A673 (cell line): ENCODE measurements at places on chromosomes 1 and 21. TPM values are rescaled to one million over a fixed set of nuclear protein-coding genes. Genes with fewer than 3 reads are reported as not detected.

GRCh38 chr21:20617130-20617529, 381.1 kb upstream of the NCAM2 start:
- DNase-seq, result no peak

- DNase-seq, result peak; percentile 17
These were observed 28.4 kb upstream of the AHCTF1 start for GRCh38 chr1:246959944-246960693.

DNA sequence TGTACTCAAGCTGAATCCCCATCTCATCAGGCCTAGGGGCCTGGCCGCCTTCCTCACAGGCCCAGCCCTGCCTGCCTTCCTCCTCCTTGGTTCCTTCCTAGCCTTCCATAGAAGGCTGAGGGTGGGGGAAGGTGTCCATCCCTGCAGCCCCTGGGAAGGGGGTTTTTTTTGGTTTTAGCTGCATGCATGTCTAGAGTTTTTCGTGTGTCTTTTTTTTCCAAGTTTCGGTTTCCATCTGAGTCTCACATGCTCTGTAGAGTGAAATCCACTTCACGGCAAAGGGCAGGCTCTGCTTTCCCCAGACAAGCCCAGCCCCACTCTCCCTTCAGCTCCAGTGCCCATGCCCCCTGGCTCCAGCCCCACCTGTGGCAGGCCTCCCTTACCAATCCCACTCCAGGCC, 32.1 kb downstream of the GRHL3 start:
- no peak for DNase-seq

GRCh38 chr1:117069220-117069844, 9.2 kb downstream of the TTF2 start:
- DNase-seq, result peak; percentile 22

DNA sequence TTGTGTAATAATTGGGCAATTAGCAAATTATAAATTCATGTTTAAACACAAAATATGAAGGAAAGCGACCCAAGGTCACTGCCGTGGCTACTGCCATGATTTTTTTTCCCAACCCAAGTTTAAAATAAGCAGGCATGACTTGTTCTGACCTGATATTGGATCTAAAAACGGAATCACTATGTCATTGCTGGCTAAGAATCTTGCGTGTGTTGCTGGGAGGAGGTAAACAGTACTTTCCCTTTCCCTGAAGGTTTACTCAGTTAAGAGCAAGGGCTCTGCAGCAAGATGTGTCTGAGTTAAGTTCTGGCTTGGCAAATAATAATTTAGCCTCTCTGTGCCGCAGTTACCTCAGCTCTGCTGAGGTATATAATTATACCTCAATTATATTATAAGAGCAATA, 125.7 kb upstream of the L1TD1 start:
- no peak for DNase-seq

GRCh38 chr1:46615088-46615487, 1.5 kb downstream of the MOB3C start:
- DNase-seq, result no peak

DNA sequence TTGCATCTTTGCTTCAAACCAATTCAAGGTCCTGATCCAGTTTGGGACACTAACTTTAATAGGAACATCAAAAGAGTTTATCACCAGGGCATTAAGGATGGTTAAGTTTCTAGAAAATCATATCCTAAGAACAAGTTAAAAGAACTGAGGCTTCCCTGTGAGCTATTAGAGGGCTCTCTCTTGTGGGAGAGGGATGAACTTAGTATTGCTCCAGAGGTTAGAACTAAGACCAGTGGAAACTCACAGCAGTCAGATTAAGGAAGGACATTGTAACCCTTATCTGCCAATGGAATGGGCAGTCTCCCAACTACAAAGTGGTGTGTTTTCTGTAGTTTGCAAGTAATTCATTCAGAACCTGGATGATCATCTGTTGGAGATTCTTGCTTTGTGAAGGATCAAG, 36.8 kb downstream of the UBE2U start:
- DNase-seq, result no peak

- no peak for DNase-seq
These were observed 79.9 kb downstream of the CD247 start for GRCh38 chr1:167438171-167439138.

GRCh38 chr1:156211243-156211642, 1.6 kb upstream of the PMF1 start:
- DNase-seq, result no peak

The AMY1B gene
- total RNA-seq, result not detected in 2 replicates

The CR1 gene
- total RNA-seq, result not detected in 2 replicates

The TSSK3 gene
- 3.9 and 4.3 TPM in 2 replicates for total RNA-seq
